Cerebellar nuclear complex (tissue), 1 donor: ENCODE measurements at places on chromosomes 12 and 14.

GRCh38 chr14:61099216-61099835 is 118.3 kb downstream of the SLC38A6 start:
- DNase-seq = no peak

GRCh38 chr12:96529912-96530311 is 40.5 kb downstream of the CFAP54 start:
- DNase-seq = no peak

GRCh38 chr12:101018540-101018939 is 191.5 kb downstream of the SLC5A8 start:
- no peak for DNase-seq

DNA sequence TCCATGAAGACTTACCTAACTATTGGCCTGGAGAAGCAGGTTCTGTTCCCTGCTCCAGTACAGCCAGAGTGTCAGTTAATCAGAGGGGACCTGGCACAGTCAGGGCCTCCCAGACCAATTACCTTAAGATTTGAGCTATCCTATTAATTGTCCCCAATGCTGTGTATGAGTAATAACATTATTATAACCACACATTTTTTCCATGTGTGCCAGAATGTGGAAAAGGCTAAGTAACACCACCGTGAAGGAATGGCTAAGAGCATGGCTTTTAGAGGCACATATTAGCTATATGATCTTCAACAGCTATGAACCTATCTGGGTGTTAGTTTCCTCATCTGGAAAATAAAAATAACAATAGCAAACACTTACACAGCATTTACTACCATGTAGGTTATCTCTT is 111.1 kb upstream of the RAP1B start:
- DNase-seq = no peak

DNA sequence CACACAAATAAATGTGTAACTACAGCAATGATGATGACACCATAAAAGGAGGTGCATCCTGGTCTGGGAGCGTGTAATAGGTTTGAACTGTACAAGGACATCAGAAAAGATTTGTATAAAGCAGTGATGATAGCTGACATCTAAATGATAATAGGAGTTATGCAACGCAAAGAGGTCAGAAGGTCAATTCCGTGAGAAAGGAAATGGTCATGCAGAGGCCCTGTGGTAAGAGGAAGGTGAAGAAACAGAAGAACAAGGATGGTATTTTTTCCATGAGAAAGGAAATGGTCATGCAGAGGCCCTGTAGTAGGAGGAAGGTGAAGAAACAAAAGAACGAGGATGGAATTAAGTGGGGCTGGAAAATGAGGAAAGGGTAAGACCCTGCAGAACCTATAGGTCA is 106.7 kb upstream of the TMPO start:
- no peak for DNase-seq

GRCh38 chr12:88163371-88163770 is 21.3 kb downstream of the TMTC3 start:
- no peak for DNase-seq

- no peak for DNase-seq
Observed at GRCh38 chr12:130818635-130819576, 20.1 kb downstream of the STX2 start.

GRCh38 chr14:52071675-52072074 is 2.8 kb upstream of the NID2 start:
- no peak for DNase-seq

- no peak for DNase-seq
Observed at GRCh38 chr12:55724226-55724939, 4.2 kb downstream of the RDH5 start.

DNA sequence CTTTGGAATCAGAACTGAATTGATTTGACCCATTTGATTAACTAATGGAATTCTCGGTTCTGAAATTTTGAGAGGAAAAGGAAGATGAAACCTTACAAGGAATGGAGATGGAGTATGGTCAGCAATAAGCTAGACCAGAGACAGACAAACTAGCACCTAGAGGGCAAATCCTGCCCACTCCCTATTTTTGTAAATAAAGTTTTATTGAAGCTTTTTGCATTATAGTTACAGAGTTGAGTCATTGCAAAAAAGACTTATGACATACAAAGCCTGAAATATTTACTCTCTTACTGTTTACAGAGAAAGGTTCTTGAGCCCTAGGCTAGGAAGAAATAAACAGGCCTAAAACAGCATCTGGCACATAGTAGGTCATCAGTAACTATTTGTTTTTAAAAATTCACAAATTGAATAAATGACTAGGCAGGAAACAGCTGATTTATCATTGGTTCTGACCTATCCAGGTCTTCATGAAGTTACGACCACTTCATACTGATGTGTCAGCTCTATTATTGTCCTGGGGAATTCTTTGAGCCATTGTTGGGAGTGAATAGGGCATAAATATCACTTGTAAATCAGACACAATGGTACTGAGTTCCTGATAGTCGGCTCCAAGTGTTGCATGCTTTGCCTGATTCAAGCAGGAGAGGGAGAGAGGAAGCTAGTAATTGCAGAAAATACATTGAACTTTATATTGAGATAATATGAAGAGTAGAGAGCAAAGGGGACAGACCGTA is 14.6 kb upstream of the STAB2 start:
- no peak for DNase-seq

DNA sequence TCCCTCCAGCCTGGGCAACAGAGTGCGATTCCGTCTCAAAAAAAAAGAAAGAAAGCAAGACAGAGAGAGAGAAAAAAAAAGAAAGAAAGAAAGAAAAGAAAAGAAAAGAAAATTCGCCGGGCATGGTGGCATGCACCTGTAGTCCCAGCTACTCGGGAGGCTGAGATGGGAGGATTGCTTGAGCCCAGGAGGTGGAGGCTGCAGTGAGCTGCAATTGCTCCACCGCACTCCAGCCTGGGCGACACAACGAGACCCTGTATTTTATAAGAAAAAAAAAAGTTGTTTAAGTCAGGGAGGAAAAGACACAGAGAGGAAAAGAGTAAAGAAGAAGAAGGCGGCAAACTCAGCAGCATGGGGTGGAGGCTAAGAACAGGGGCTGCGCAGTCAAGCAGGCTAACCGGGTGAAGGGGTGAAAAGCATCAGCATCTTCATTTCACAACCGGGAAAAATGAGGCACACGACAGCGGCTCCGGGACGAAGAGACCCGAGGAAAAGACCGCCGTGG is 557 bp upstream of the FICD start:
- DNase-seq = no peak
